ENCODE measurements at places on chromosomes 3 and 15.

- no peak for DNase-seq
Measured at GRCh38 chr15:25668901-25669300, 194.2 kb downstream of the ATP10A start.

GRCh38 chr15:40115670-40116093 lies 7.0 kb upstream of the BMF start:
- DNase-seq: peak; percentile 37

GRCh38 chr15:26877831-26878230 lies 11.0 kb downstream of the GABRA5 start:
- DNase-seq: no peak

DNA sequence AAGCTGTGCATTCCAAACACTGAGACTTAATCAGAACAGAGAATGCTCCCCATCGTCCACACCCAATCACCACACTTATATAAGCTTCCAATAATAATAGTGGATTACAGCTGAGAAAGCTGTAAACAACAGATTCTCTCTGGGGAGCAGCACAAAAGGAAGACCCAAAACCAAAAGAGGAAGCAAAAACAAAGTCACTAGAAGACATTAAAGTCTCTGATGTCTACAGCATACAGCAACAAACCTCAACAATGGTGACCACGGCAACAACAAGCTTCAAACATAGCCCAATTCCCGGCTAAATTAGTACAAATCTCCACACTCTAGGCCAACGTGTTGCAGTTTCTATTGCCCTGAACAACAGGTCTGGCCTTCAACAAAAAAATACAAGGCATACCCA lies 37.7 kb downstream of the ZDHHC23 start:
- DNase-seq: no peak

DNA sequence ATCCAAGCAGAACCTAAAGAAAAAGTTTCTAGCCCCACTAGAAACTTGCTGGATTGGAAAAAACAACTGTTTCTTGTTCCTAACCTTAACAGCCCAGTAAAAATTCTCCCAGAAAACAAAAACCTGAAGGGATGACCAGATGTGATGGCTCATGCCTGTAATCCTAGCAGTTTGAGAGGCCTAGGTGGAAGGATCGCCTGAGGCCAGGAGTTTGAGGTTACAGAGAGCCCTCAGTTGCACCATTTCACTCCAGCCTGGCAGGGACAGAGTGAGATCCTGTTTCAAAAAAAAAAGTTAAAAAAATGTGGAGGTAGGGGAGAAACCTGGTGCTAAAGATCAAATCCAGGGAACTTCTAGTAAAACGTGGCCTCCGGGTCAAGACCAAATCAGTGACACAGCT lies 38.6 kb upstream of the RAF1 start:
- no peak for DNase-seq

GRCh38 chr15:69490356-69491037 lies 37.9 kb downstream of the RPLP1 start:
- DNase-seq: no peak

DNA sequence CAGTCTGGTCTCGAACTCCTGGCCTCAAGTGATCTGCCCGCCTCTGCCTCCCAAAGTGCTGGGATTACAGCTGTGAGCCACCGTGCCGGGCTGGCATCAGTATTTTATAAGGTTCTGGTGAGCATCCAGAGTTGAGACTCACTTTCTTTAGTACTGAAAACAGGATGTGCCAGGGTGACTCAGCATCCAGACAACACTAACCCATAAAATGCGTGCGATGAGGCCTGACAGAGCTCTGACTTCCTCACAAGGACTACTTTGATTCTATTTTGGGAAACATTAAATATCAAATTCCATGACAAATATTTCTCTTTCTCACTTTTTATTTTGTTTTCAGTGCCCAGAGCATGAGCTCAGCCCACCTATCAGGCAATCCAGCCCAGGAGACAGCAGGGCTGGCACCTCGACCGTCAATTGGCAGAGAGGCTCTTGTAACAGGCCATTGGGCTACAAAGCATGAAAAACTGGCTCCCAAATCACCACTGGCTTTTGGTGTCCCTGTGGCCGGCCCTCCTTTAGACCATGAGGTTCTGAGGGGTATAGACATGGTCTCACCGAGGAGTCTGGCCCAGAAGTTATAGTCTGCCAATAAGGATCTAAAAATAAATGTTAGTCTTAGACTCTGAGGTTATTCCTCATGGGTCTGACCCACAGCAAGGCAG lies 75.0 kb downstream of the FEM1B start:
- DNase-seq: peak; percentile 93

- DNase-seq: peak; percentile 68
Measured at GRCh38 chr3:107846279-107846852, 244.5 kb downstream of the CD47 start.

DNA sequence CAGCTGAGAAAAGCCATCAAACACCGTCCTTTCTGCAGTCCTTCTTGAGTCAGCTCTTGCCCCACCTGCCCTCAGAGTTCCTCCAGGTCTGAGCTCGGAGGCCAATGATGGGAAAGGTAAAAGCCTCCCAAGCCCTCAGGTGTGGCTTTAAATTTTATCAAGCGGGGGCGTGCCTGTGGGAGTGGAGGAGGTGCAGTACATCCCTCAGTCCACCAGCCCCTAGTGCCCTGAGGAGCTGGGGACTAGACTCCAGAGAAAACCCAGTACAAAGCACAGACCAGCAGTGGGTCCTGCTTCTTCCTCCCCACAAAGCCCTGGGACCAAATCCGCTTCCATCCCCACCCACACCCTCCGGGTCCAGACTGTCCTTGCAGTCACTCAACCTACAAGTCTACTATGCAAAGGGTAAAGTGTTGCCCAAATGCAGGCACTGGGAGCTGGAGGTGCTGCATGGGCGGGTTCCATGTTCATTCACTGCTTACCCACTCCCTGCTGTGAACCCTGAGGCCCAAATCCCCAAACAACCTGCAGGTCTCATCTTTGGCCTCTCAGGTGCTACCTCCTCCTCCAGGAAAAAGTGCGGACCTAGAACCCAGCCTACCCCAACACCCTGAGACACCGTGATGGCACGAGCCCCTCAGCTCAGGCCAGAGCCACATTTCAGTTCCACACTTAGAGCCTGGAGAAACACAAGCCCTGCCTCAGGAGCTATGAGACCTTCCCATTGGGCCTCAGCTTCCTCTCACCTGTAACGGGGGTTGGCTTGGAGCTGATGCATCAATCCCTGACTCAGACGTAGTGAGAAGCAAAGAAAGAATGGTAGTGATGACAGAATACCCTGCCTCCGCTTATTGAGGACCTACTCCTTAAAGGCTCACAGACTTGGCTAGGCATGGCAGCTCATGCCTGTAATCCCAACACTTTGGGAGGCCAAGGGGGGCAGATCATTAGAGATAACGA lies 2.4 kb downstream of the PFKFB4 start:
- DNase-seq: no peak

DNA sequence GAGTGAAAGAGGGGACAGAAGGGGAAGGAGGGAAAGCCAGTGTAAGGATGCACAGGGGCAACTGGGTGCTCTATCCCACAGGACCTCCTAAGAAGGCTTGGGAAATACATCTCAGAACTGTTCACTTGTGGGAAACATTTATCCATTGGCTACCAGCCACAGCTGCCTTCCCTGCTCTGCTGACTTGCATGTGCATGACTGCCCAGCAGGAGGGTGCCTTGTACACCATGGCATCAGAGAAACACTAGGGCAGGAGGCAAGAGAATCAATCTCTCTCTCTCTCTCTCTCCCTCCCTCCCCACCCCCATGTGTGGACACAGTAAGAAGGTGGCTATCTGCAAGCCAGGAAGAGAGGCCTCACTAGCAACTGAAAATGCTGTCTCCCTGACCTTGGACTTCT lies 62.9 kb upstream of the ZBTB38 start:
- DNase-seq: peak; percentile 87

- DNase-seq: no peak
Measured at GRCh38 chr3:184002469-184002868, 15.2 kb downstream of the ABCC5 start.

GRCh38 chr3:51777985-51778384 lies 1.1 kb downstream of the IQCF6 start:
- no peak for DNase-seq

GRCh38 chr3:69149586-69149985 lies 27.2 kb upstream of the LMOD3 start:
- DNase-seq: no peak

DNA sequence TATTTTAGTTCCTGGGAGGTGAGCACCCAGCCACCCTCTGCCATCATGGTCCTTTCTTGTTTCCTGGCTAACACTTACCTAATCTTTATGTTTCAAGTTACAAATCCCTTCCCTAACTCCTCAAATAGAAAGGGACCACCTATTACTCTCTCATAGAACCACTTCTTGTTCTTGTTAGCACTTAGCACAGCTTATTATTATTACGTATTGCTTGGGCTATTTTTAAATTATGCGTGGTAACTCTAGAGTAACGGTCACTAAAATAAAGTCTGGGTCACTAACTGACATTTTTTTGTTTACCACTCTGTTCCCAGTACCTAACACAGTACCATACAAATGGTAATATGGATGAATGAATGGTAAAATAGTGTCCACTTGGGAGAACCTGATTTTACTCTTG lies 141.9 kb downstream of the LRTM1 start:
- no peak for DNase-seq

GRCh38 chr3:128416578-128417211 lies 50.0 kb downstream of the DNAJB8 start:
- DNase-seq: peak; percentile 73

DNA sequence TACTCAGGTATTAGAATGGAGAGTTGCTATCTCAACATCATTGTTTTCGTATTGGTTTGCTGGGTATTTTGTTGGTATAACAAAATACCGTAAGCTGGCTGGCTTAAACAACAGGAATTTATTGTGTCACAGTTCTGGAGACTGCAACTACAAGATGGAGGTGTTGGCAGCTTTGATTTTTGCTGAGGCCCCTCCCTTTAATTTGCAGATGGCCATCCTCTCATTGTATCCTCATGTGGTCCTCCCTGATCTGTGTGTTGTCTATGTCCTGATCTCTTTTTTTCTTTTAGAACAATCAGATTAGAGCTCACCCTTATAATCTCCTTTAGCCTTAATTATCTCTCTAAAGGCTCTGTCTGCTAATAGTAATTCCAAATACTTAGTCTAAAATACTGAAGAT lies 299.8 kb upstream of the GOLIM4 start:
- no peak for DNase-seq

DNA sequence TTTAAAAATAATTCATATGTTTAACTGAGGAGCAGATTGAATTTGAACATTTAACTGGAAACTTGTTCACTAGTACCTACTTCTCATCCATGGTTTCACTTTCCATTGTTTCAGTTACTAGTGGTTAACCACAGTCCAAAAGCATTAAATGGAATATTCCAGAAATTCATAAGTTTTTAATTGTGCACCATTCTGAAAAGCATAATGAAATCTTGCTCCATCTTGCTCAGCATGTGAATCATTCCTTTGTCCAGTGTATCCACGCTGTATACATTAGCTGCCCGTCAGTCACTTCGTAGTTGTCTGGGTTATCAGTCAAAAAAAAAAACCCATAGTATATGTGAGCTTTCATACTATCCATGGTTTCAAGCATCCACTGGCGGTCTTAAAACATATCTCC lies 217.6 kb downstream of the TPRG1 start:
- no peak for DNase-seq

DNA sequence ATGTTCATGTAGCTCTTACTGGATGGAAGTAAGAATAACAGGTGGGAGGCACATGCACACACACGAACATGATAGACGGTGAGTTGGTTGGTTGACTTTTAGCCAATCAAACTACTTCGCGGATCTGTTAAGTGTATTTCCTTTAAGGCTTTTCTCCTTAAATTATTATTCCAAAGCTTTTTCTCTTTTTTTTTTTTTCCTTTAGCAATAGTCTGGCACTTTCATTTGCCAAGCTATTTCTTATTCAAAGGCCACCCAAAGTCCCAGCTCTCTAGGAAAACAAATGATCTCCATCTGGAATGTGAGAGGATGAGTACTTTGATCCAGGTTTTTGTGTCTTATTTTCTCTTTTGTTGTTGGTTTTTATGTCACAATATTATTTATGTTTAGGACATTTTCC lies 141.1 kb downstream of the TPRG1 start:
- no peak for DNase-seq

GRCh38 chr3:36648241-36649034 lies 115.9 kb downstream of the DCLK3 start:
- peak; percentile 25 for DNase-seq

DNA sequence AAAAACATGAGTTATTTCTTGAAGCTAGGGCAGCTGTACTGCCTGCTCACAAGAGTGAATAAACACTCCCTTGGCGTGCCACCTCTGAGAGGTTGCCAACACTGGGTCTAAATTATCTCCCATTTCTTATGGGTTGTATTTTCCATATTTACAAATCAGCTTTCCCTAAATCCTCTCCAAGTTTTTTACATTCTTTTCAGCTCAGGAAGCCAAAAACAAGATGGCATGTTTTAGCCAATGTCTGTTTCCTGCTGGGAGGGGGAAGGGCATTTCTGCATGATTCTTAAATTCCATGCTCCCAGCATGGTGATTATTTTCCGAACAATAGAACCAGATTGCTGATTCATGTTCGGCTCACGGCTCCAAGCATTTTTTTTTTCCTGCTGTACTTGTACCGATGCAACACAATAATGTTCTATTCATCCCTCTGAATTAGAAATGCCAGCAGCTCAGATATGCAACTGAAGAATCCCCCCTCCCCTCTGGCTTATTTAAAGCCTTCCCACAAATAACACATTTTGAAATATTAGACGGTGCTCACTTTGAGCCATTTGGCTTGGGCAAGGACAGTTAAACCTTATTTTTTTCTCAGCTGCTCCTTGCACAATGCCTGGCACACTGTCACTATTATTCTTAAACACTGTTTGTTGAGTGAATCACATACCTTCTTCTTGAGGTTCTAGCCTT lies 252.5 kb downstream of the THRB start:
- peak; percentile 63 for DNase-seq

DNA sequence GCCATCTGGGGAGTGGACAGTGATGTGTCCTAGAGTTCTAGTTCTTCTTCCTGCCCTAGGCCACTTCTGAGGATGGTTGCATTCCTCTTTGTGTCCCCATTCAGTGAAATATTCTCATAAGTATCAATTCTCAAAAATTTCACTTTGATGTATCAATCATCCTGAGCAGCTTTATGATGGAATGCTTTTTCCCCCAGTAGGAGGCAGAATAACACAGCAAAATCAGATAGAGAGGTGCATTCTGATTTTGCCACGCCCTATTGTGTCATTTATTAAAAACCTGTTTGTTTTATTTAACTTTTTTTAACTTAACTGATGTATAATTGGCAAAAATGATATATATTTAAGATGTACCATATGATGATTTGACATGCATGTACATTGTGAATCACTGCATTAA lies 656.0 kb upstream of the GRM7 start:
- no peak for DNase-seq

GRCh38 chr3:159832024-159832423 lies 156.6 kb upstream of the IL12A start:
- DNase-seq: no peak

DNA sequence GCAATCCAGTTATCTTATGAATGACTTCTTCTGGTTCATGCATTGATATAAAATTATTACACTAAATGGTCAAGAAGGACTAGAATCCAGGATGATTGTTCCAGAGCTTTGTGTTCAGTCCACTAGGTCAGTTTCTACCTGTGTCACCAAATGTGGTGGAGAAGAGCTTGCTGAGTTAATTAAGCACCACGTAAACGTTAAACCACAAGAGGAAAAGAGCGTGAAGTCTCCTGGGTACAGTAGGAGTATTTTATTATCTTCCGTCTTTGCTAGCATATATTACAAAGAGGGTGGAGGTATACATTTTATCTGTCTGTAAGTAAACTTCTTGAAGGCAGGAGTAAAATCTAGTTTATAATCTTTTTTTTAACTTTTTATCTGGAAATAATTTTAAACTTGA lies 23.5 kb downstream of the CHP1 start:
- DNase-seq: no peak

GRCh38 chr3:193148688-193149473 lies 92.1 kb upstream of the PLAAT1 start:
- no peak for DNase-seq

Measured in amniotic epithelial cell (primary cell).